ENCODE measurements at places on chromosomes 2 and 18. TPM values are rescaled to one million over a fixed set of nuclear protein-coding genes. Genes with fewer than 3 reads are reported as not detected.

- DNase-seq, result no peak
Observed at GRCh38 chr2:239955989-239956817, 68.9 kb downstream of the NDUFA10 start.

- DNase-seq, result no peak
Observed at GRCh38 chr2:27727257-27727656, 44.3 kb upstream of the MRPL33 start.

GRCh38 chr2:88561646-88562388 lies 65.4 kb downstream of the EIF2AK3 start:
- DNase-seq, result no peak

The NR4A2 gene
- total RNA-seq, result 2.3 TPM

DNA sequence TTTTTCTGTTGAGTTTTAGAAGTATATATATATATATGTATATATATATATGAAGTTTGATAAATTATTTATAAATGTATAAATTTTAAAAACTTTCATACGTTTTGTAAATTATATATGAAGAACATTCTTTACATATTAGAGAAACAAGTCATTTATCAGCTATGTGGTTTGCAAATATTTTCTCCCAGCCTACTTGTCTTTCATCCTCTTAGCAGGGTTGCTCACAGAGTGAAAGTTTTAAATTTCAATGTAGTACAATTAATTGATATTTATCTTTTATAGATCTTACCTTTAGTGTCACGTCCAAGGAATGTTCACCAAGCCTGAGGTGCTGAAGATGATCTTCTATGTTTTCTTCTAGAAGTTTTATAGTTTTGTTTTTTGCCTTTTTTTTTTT lies 78.3 kb upstream of the HS6ST1 start:
- DNase-seq, result no peak

The MBD2 gene
- total RNA-seq, result 80.9 TPM

DNA sequence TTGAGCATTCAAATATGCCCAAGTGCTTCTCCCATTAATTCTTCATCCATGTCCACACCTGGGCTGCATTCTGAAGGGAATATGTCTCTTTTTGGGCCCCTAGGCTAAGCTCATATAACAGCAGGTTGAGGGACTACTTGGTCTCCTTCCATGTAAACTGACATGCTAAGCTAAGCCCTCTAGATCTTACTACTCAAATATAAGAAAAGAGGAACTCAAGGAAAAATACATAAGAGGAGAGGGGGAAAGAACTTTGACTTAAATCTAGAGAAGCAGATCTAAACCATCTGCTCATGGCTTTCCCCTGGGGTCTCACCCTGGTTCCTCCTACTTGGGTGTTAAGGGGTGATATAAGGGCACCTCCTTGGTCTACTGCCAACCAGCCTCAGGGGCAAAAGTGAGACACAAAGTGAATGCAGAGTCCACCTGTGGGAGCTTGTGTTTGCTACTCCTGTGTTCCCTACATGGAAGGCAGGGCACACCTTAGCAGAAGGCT lies 19.8 kb upstream of the NFU1 start:
- DNase-seq, result no peak

DNA sequence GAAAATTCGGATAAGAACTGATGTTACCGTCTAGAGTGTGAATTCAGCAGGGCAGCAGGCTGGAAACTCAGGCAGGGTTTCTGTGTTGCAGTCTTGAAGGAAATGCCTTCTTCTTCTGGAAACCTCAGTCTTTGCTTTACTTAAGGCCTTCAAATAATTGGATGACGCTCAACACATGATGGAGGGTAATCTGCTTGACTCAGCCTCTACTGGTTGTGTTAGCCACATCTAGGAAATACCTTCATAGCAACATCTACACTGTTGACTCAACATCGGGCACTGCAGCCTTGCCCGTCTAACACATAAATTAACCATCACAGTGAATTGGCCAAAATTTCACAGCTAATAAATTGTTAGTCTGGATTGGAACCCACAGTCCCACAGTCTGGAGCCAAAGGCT lies 37.2 kb downstream of the YPEL5 start:
- DNase-seq, result no peak

DNA sequence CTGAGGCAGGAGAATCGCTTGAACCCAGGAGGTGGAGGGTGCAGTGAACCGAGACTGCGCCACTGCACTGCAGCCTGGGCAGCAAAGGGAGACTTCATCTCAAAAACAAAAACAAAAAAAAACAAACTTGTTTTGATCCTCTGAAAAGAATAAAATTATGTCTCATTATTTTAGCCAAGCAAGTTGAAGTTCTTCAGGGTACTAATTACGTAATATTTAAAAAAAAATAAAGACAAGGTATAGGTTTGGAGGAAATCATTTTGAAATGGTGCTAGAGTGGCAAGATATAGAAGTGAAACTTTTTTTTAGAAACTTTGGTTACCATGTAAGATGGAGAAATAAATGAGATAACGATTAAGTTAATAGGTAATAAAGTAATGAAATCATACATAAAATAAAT lies 54.4 kb upstream of the TMEM247 start:
- no peak for DNase-seq

- DNase-seq, result no peak
Observed at GRCh38 chr18:3546106-3546505, 96.1 kb downstream of the TGIF1 start.

The ZNF385B gene
- 2.8 TPM for total RNA-seq

The ZSWIM2 gene
- not detected for total RNA-seq

DNA sequence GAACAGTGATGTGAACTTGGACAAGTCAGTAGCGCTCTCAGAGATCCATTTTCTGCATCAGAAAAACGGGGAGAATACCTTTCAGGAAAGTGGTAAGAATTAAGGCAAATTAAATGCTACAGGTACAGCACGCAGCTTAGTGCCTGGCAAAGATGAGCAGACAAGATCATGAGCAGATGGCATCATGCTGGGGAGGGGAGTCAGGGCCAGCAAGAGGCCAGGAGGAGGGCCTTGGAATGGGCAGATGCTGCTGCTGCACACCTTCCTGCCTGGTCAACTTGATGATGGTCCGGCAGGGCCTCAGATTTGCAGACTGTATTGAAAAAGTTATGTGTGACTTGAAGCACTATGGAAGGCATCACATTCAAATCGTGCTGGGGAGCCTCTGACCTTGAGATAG lies 72.9 kb downstream of the GALNT14 start:
- DNase-seq, result no peak

- DNase-seq, result no peak
Observed at GRCh38 chr2:216657980-216658379, 24.8 kb downstream of the IGFBP2 start.

The GAL3ST2 gene
- 3.9 TPM for total RNA-seq

The PROKR1 gene
- not detected for total RNA-seq

DNA sequence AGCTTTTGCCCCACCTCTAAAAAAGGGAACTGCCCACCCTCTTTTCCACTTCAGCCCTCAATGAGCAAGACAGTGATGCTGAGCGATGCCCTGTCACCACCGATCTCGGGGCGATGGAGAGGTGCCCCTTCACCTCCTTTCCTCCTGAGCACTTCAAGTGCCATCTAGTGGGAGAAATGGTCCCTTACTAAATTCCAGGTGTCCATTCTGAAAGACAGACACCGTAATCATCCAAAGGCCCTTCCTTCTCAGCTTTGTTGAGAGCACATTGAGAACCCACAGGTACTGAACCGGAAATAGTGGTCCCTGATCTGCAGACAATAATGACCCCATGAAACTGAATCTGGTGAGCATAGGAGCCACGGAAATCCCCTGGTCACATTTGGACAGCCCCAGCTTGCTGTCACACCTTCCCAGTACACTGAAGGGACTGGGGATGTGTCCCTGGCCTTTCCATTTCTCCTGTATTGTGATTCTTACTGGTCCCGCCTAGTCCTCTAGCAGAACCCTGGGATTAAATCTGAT lies 38.5 kb downstream of the KCTD18 start:
- DNase-seq, result no peak

DNA sequence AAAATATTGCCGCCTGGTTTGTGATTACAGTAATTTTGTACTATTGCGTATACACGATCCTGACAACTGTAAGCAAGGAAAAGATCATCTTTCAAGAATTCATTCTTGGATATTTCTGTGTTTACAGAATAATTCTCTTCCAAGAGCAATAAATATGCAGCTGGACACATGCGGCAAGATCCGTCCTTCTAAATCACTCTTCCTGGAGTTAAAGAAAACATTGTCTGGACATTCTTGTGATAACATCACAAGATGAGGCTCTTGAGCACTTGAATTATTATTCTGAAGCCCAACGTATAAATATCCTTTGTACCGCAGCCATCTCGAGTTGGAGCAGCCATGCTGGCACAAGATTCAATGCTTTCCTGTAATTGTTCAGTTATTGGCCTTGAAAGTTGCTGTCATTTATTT lies 9.9 kb downstream of the FHL2 start:
- no peak for DNase-seq

The AKAIN1 gene
- total RNA-seq, result not detected

The AQP12B gene
- total RNA-seq, result not detected

DNA sequence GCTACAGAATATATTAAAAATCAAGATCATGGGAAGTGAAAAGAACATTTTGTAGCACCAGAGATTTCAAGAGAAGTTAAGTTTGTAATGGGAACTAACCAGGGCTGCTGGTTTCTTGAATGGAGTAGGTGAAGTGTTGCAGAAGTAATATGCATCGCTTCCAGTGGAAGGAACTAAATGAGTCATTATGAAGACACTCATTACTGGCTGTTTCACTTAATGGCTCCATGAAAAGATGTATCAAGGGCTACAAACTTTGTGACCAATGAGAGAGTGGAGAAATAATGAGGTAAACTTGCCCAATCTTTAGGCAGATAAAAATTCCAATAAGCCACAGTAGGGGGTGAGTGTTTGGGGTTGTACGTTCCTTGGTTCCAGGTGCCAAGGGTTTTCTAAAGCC lies 380.4 kb upstream of the POU3F3 start:
- no peak for DNase-seq

DNA sequence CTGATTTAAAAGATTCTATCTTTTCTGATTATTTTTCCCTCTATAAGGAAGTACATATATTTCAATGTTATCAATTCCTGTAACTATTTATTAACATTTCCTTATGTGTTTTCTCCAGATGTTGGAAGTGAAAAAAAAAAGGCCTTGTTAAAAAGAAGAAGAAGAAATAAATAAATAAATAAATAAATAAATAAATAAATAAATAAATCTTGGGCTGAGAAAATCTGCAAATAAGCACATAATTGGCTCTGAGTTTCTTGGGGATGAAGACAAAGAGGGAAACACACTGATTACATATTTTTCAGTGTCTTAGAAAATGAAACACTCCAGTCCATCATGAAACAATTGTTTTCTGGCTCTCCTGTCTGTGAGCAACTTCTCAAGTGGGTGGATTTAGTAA lies 21.1 kb upstream of the MBOAT2 start:
- no peak for DNase-seq

DNA sequence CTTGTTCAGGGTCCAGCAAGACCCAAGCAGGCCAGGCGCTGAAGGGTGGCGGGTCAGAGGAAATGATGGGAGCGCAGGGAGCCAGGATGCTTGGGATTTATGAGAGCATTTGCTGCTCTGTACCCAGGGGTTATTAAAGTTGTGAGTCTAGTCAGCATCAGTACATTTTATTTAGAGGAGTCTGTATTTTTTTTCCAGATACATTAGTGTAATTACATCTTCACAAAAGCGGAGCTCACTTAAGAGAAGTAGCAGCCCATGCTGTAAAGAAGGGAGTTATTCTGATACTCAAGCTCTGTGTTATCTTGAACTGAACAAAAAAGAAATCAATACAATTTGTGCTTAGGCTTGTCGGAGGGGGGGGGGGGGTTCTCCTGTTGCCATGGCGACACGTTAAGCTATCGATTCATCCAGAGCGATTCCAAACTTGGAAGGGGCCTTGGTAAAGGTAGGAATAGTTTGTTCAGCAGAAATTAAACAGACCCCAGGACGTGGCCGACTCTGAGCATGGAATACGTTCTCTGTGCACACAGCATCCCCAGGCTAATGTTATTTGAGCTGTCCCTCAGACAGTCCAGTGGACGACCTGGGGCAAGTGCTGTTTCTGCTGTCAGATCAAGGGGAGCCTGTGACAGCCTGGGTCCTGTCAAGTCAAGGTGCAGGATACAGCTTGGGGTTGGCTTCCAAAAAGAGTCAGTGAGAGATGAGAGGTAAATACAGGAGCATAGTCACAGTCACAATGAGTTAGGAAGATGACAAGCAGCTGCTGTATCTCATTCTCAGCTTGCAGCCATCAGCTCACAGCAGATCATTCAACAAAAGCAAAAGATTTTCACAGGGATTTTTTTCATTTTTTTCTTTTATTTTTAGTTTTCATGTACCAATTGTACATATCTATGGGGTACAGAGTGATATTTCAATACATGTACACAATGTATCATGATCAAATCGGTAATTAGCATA lies 387.6 kb downstream of the DCDC2C start:
- no peak for DNase-seq

- DNase-seq, result no peak
Observed at GRCh38 chr2:223586261-223586660, 15.9 kb downstream of the SCG2 start.

The SPRED2 gene
- 33.5 TPM for total RNA-seq

GRCh38 chr2:105328281-105329196 lies 996 bp downstream of the TGFBRAP1 start:
- no peak for DNase-seq

- no peak for DNase-seq
Observed at GRCh38 chr2:9951272-9951521, 296 bp upstream of the GRHL1 start.
